ENCODE measurements at places on chromosomes 5 and 9. TPM values are rescaled to one million over a fixed set of nuclear protein-coding genes. Genes with fewer than 3 reads are reported as not detected.

GRCh38 chr5:147490989-147491388 lies 18.9 kb downstream of the DPYSL3 start:
- H3K27me3 ChIP-seq: no peaks in the 10 kb centered on the region
- H3K27ac ChIP-seq: peak overlapping the region; percentile 40
- H3K4me3 ChIP-seq: peak overlapping the region; percentile 8
- no peaks in the 10 kb centered on the region for H3K36me3 ChIP-seq
- DNase-seq: peak; percentile 23

The FCN2 gene
- not detected for total RNA-seq

DNA sequence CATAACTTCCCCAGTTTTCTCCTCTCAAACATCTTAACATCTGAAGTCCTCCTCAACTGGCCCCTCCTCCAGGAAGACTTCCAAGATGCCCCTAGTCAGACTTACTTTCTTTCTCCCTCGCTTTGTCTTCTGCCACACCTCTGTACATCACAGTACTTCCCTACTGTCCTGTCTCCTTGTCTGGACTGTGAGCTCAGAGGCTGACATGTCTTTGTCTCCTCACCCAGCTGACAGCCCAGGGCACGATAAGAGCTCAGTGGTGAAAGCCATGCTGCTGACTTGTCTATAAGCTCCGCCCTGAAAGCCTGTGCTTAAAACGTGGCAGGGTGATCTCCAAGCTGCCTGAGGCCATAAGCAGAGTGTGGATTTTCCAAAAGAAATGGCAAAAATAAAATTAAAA lies 33.0 kb upstream of the SLC25A51 start:
- no peaks in the 10 kb centered on the region for H3K27me3 ChIP-seq
- peak; percentile 73 for DNase-seq
- peaks cover 11% of the 10 kb centered on the region for H3K4me1 ChIP-seq

GRCh38 chr9:128887914-128888350 lies 6.0 kb downstream of the LRRC8A start:
- H3K4me1 ChIP-seq: peaks cover 7% of the 10 kb centered on the region
- H3K4me3 ChIP-seq: no peak overlapping the region
- H3K27ac ChIP-seq: no peak overlapping the region
- H3K36me3 ChIP-seq: no peaks in the 10 kb centered on the region

The UNC5A gene
- total RNA-seq: 1.2 TPM

DNA sequence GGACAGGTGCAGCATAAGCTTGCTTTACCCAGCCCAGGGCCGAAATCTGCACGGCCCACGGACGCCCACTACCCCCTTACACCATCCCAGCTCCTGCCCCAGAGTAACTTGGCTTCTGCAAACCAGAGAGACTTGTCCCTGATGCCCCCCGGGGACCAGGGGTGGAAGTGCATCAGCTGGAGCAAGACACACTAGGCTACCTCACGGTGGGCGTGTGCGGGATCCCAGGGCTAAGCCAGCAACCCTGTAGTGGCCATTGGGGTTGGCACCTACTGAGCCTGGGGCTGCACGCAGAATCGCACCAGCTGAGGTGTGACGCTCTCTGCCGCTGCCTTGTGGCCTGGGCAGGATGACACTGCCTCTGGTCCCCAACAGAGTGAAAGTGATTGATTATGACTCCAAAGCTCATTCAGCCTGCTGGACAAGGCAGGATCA lies 6.1 kb upstream of the ZNF79 start:
- peak; percentile 59 for DNase-seq
- H3K27ac ChIP-seq: no peak overlapping the region
- no peaks in the 10 kb centered on the region for H3K27me3 ChIP-seq
- no peak overlapping the region for H3K4me3 ChIP-seq
- H3K36me3 ChIP-seq: no peaks in the 10 kb centered on the region

- no peak overlapping the region for H3K4me3 ChIP-seq
- H3K36me3 ChIP-seq: no peaks in the 10 kb centered on the region
- H3K27ac ChIP-seq: no peak overlapping the region
- no peaks in the 10 kb centered on the region for H3K27me3 ChIP-seq
Measured at GRCh38 chr5:50947906-50948683, 281.7 kb downstream of the PARP8 start.

The DAB2 gene
- 9.9 TPM for total RNA-seq

The C5orf52 gene
- not detected for total RNA-seq

The MOB3B gene
- 15.3 TPM for total RNA-seq

The WNK2 gene
- 16.7 TPM for total RNA-seq

The TAF1L gene
- not detected for total RNA-seq

The DNAH5 gene
- 0.62 TPM for total RNA-seq

GRCh38 chr9:72597181-72597517 lies 75.7 kb downstream of the TMC1 start:
- DNase-seq: peak; percentile 7
- no peaks in the 10 kb centered on the region for H3K4me1 ChIP-seq
- H3K27ac ChIP-seq: no peak overlapping the region
- no peaks in the 10 kb centered on the region for H3K27me3 ChIP-seq
- no peak overlapping the region for H3K4me3 ChIP-seq
- H3K36me3 ChIP-seq: no peaks in the 10 kb centered on the region

The STPG3 gene
- total RNA-seq: not detected

The PCDHA7 gene
- 0.36 TPM for total RNA-seq

- no peak overlapping the region for H3K4me3 ChIP-seq
- H3K27ac ChIP-seq: no peak overlapping the region
- no peak for DNase-seq
- no peaks in the 10 kb centered on the region for H3K27me3 ChIP-seq
- peaks cover 12% of the 10 kb centered on the region for H3K4me1 ChIP-seq
Measured at GRCh38 chr5:95080030-95080429, 204.9 kb downstream of the MCTP1 start.

DNA sequence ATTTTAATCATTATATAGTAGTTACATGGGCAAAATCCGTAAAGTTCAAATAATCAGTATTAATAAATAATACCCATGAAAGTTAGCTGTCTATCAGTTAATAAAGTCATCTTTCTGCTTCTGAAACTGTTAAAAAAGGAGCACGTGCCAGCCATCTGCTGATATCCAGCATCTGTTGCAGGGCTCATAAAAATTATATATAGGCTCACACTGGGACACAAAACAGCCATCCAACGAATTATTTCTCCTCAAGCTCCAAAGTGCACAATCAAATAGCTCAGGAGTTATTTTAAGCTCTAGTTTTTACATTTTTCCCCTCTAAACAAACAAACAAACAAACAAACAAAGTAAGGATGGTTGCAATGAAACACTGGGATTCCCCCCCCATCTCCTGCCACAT lies 48.3 kb downstream of the MRPS27 start:
- H3K4me1 ChIP-seq: no peaks in the 10 kb centered on the region
- H3K27me3 ChIP-seq: no peaks in the 10 kb centered on the region
- no peak overlapping the region for H3K4me3 ChIP-seq
- no peak overlapping the region for H3K27ac ChIP-seq

The ANKRD55 gene
- not detected for total RNA-seq

GRCh38 chr5:96256795-96257470 lies 176.1 kb downstream of the PCSK1 start:
- H3K27ac ChIP-seq: no peak overlapping the region
- H3K4me1 ChIP-seq: peaks cover 8% of the 10 kb centered on the region
- H3K36me3 ChIP-seq: no peaks in the 10 kb centered on the region
- no peak overlapping the region for H3K4me3 ChIP-seq
- H3K27me3 ChIP-seq: no peaks in the 10 kb centered on the region
- DNase-seq: peak; percentile 39

The ESM1 gene
- total RNA-seq: not detected

- H3K27ac ChIP-seq: no peak overlapping the region
- no peak overlapping the region for H3K4me3 ChIP-seq
- no peak for DNase-seq
- H3K27me3 ChIP-seq: no peaks in the 10 kb centered on the region
- peaks cover 20% of the 10 kb centered on the region for H3K4me1 ChIP-seq
- H3K36me3 ChIP-seq: no peaks in the 10 kb centered on the region
Measured at GRCh38 chr5:125298258-125298657, 551.8 kb upstream of the ZNF608 start.

The AMBP gene
- not detected for total RNA-seq

DNA sequence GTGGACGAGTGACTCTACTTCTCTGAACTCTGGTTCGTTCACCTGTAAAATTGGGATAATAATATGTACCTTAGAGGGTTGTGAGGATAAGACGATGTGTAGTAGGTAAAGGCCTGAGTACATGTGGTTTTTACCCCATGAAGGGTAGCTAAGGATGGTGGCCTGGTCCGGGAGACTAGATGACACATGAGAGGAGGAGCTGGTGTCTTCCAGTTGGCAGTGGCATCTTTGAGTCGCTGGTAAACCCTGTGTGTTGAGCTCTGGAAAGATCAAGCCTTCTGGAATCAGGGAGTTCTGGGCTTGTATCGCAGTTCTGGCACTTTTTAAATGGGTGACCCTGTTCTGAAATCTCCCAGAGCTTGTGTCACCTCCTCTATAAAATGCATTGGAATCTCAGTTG lies 166.4 kb upstream of the ZNF618 start:
- DNase-seq: no peak
- no peak overlapping the region for H3K27ac ChIP-seq
- no peaks in the 10 kb centered on the region for H3K36me3 ChIP-seq

GRCh38 chr5:66553916-66554575 lies 42.1 kb upstream of the MAST4 start:
- H3K36me3 ChIP-seq: no peaks in the 10 kb centered on the region
- H3K4me1 ChIP-seq: no peaks in the 10 kb centered on the region
- DNase-seq: no peak
- no peak overlapping the region for H3K4me3 ChIP-seq
- H3K27ac ChIP-seq: no peak overlapping the region
- no peaks in the 10 kb centered on the region for H3K27me3 ChIP-seq

The IL7R gene
- total RNA-seq: not detected

- no peak overlapping the region for H3K4me3 ChIP-seq
- no peaks in the 10 kb centered on the region for H3K36me3 ChIP-seq
- no peaks in the 10 kb centered on the region for H3K27me3 ChIP-seq
Measured at GRCh38 chr9:134366223-134367031, 40.2 kb downstream of the RXRA start.

GRCh38 chr5:154446195-154447088 lies 645 bp downstream of the SAP30L start:
- no peak overlapping the region for H3K27ac ChIP-seq
- H3K36me3 ChIP-seq: no peaks in the 10 kb centered on the region
- DNase-seq: peak; percentile 78

- no peaks in the 10 kb centered on the region for H3K27me3 ChIP-seq
- H3K36me3 ChIP-seq: no peaks in the 10 kb centered on the region
- no peak overlapping the region for H3K27ac ChIP-seq
- peaks cover 17% of the 10 kb centered on the region for H3K4me1 ChIP-seq
- DNase-seq: no peak
Measured at GRCh38 chr9:112620388-112620787, 97.5 kb downstream of the INIP start.

GRCh38 chr5:151537044-151537443 lies 54.1 kb downstream of the FAT2 start:
- DNase-seq: no peak
- H3K4me3 ChIP-seq: no peak overlapping the region
- H3K4me1 ChIP-seq: no peaks in the 10 kb centered on the region
- H3K27ac ChIP-seq: no peak overlapping the region
- no peaks in the 10 kb centered on the region for H3K27me3 ChIP-seq

DNA sequence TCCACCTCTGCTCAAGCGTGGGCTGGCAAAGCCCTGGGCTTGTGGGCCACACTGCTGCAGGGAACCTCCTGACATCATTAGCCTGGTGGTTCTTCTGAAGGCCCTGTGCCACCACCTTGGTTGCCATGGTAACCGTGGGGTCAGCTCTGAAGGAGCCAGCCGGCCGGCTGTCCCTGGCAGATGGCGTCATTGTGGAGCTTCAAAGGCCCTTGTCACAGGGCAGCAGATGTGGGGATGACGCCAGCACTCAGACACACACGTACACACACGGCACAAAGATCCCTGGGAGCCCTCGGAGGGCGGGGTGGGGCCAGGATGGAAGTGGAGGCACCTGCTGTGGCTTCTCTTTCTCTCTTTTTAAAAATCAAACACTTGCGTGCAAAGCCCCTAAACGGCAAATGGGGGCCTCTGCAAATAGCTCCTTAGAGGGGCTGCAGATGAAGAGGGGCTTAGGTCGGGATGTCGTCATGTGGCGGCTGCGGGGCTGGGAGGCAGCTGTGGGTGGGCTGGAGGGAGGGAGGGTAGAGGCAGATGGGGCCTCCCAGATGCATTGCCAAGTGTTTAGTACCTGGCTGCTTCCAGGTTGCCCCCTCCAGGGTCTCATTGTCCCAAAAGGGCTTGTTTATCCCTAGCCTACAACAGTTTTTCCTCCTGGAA lies 19.5 kb upstream of the RPL26L1 start:
- no peaks in the 10 kb centered on the region for H3K36me3 ChIP-seq
- no peaks in the 10 kb centered on the region for H3K4me1 ChIP-seq
- H3K27me3 ChIP-seq: no peaks in the 10 kb centered on the region
- H3K4me3 ChIP-seq: no peak overlapping the region
- DNase-seq: peak; percentile 63
- H3K27ac ChIP-seq: no peak overlapping the region

The BRD8 gene
- total RNA-seq: 113 TPM

The NINJ1 gene
- total RNA-seq: 27.3 TPM

GRCh38 chr5:96885518-96886338 lies 9.4 kb downstream of the ERAP2 start:
- no peak overlapping the region for H3K27ac ChIP-seq
- no peak overlapping the region for H3K4me3 ChIP-seq
- H3K4me1 ChIP-seq: no peaks in the 10 kb centered on the region
- no peak for DNase-seq

The PCDHB8 gene
- total RNA-seq: not detected

DNA sequence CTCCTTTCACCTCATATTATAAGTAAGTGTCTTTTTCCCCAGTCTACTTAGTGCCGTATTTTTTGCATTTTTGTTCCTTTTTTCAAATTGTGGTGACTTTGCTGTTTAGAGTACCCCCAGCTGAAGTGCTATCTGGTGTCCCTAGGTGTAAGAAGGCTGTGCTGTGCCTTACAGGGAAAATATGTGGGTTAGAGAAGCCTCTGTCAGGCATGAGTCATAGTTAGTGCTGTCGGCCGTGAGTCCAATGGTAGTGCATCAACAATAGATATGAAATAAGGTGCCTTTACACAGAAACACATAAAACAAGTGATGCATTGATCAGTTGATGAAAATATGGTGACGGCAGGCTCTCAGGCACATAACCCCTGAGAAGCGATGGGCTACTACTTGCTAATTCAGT lies 20.1 kb downstream of the SYK start:
- no peaks in the 10 kb centered on the region for H3K4me1 ChIP-seq
- no peak overlapping the region for H3K27ac ChIP-seq
- no peak for DNase-seq
- H3K36me3 ChIP-seq: no peaks in the 10 kb centered on the region
- no peak overlapping the region for H3K4me3 ChIP-seq

- no peaks in the 10 kb centered on the region for H3K27me3 ChIP-seq
- no peak overlapping the region for H3K4me3 ChIP-seq
Measured at GRCh38 chr9:117178596-117179375, 236.1 kb downstream of the ASTN2 start.

The SOX30 gene
- total RNA-seq: 0.17 TPM

Measured in neural progenitor cell (in vitro differentiated cells).